T-helper 17 cell (primary cell): ENCODE measurements at places on chromosomes 2 and 18. TPM values are rescaled to one million over a fixed set of nuclear protein-coding genes. Genes with fewer than 3 reads are reported as not detected.

FHOD3 gene
- not detected for total RNA-seq

DNA sequence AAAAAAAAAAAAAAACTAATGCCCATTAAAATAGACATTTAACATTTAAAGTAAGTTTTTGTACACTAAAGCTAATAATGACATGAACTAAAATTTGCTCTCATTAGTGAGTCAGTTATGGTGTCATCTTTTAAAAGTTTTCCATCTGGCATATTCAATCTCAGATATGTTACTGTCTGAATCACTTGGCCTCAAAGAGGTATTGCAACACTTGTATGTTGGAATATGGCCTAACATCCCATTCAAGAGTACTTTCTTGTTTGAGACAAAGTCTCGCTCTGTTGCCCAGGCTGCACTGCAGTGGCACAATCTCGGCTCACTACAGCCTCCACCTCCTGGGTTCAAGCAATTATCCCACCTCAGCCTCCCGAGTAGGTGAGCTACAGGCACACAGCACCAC is 169.7 kb downstream of the TMEM163 start:
- DNase-seq, result no peak

LCT gene
- 0.10 TPM for total RNA-seq

ADAM23 gene
- 29.6 TPM for total RNA-seq

GRCh38 chr2:35978218-35978617 is 377.4 kb upstream of the CRIM1 start:
- no peak for DNase-seq

ONECUT2 gene
- total RNA-seq, result not detected

DNA sequence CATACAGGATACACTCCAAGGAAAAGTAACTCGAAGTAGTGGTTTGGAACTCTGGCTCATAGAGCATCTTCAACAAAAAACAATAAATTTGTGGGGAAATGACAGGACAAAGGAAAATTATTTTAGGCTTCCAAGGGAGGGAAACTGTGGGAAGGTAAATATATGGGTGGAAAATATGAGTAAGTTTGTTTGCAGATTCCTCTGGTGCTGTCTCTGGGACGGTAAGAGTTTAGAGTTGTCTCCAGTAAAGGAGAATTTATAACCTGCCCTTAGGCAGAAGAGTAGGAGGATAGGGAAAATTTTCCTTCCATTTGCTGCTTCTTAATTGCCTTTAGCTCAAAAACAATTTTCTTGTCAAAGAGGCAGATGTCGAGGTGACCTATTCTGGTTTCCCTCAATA is 19.3 kb downstream of the HNMT start:
- DNase-seq, result no peak

DNA sequence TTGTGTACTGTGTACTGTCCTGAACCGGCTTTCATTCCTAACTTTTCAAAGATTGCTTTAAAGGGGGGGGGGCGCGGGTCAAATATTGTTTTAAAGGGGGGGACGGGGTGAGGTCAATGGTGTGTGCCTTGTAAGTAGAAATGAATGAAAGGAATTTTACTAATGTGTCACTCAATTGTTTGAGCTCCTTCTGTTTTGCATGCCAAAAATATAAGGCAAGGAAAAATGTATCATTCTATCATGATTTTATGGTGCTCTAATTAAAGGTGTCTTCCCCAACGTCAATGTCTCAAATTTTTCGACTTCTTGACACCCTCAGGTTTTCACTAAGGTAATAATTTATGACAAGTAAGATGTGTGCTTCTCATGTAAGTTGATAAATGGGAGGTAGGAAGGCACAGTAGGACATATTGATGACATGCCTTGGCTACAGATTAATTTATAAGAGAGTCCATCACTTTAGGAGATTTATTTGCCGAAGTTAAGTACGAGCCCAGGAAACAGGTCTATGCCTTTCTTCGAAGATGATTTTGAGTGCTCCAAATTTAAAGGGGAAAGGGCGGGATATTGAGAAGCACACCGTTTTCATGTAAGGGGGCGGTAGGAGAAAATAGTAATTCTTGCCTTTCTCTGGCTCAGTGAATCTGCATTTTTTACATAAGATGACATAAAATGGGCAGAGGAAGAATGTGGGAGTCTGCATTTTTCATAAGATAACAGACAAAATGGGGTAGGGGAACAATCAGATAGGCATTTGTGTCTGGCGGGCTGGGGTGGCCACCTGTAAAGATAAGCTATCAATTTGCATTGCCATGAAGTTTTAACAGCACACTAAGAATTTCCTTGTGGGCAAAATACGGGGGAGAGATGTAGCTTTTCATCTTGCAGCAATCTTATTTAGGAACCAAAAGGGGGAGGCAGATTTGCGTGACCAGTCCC is 1.2 kb upstream of the TRAPPC8 start:
- DNase-seq, result no peak

DNER gene
- total RNA-seq, result not detected

- DNase-seq, result no peak
Measured at GRCh38 chr2:136225950-136226835, 108.2 kb upstream of the CXCR4 start.

GRCh38 chr2:237075749-237076599 is 9.7 kb upstream of the COPS8 start:
- no peak for DNase-seq

FER1L5 gene
- total RNA-seq, result not detected

- DNase-seq, result no peak
Measured at GRCh38 chr18:22684268-22684667, 248.9 kb upstream of the RBBP8 start.

GRCh38 chr2:227592694-227593387 is 5.9 kb upstream of the SCYGR2 start:
- DNase-seq, result no peak

DNA sequence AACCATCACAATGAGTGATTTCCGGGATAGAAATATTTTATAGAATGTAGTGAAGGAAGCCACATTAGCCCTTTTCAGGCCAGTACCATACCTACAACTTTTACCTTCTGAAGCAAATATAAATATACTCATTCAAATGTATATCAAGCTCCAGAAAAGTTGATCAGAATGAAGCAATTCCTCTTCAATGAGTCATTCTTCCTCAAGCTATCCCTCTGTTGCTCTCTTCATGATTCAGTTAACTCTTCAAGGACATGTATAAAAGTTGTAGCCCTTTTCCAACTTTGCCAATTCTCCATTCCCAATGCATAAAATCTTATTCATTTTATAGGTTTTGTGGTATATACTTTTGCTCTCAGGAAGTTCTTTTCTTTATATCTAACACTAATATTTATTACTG is 242.1 kb upstream of the RGPD4 start:
- no peak for DNase-seq

GRCh38 chr2:239152916-239153305 is 247.9 kb downstream of the HDAC4 start:
- DNase-seq, result peak; percentile 3

GRCh38 chr2:126719833-126720351 is 63.9 kb downstream of the GYPC start:
- DNase-seq, result no peak

GRCh38 chr2:20225294-20226151 is 593 bp upstream of the SDC1 start:
- no peak for DNase-seq

GRCh38 chr2:191895195-191895594 is 48.3 kb upstream of the CAVIN2 start:
- no peak for DNase-seq

DNA sequence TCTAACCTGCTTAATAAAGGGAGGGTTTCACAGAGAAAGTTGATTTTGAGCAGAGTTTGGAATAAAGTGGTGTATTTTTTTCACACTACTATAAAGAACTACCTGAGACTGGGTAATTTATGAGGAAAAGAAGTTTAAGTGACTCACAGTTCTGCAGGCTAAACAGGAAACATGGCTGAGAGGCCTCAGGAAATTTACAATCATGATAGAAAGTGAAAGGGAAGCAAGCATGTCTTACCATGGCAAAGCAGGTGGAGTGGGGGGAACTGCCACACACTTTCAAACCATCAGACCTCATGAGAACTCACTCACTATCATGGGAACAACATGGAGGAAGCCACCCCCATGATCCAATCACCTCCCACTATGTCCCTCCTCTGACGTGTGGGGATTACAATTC is 546.7 kb downstream of the EPHA4 start:
- DNase-seq, result no peak

DNA sequence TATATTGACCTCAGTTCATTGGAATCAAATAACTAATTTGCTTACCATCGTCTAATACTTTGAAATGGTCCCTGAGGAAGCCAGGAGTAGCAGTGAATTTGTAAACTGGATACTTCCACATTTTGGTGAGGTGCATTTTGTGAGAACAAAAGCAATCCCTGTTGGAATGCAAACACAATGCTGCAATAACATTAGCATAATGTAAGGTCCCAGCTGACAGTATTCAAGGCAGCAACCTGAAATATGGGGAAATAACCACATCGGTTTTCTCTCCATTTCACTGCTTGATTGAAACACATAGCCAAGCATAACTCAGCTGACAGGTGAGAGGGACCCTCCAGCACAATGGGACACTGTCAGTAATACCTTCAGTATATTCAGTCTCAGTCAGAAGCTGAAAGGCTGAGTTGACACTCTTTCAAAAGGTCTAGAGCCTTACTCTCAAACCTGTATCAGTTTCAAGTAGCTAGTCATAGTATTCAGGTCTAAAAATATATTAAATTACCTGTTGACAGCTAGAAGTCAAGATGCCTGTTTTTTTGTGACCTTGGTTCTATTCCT is 1311.9 kb upstream of the NRXN1 start:
- no peak for DNase-seq

DNA sequence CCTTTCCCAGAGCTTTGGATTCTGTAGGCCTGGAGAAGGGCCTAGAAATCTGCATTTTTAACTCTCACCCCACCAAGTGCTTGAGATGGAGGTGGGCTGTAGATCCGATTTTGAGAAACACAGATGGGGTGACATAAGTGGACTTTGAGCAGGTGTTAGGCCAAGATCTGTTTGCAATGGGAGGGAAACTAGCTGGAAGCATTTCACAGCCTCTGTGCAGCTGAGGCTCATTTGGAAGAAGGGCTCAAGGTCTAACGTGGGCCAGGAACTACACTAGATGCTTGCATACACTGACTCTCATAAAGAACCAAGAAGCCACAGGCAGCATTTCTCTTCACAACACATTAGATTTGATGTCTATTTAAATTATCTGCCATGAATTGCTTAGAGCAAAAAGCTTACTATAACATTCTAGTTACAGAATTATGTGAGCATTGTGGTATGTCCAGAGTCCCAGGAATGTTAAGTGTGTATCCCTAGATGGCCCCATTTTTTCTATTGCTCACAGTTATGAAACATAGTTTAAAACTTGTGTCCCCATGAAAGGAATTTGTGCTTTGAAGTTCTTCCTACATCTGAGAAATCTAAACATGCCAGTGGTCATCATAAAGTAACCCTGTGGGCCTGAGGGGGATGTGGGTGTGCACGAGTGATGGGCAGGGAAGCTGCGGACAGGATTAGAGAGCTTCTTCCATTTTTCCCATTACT is 77.2 kb downstream of the CD28 start:
- no peak for DNase-seq

CIAO1 gene
- total RNA-seq, result 61.5 TPM

- no peak for DNase-seq
Measured at GRCh38 chr18:48837676-48838075, 113.1 kb downstream of the SMAD7 start.

DNA sequence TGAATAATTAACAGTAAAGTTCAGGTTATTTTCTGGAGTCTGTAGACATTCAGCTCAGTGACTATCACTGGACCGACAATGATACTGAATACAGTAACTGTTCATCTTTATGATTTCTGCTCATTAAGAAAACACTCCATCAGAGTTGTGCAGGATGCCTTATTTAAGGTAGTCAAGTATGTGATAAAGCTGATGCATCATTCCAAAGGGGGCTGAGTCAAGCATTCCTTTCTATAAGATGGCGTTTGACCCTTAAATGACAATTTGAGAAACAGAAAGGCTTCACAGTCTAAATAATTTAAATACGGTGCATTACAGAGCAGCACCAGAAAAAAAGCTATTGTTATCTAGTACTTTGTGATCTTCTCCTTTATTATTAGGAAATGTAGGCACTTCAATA is 131.1 kb downstream of the CDH2 start:
- no peak for DNase-seq

DNA sequence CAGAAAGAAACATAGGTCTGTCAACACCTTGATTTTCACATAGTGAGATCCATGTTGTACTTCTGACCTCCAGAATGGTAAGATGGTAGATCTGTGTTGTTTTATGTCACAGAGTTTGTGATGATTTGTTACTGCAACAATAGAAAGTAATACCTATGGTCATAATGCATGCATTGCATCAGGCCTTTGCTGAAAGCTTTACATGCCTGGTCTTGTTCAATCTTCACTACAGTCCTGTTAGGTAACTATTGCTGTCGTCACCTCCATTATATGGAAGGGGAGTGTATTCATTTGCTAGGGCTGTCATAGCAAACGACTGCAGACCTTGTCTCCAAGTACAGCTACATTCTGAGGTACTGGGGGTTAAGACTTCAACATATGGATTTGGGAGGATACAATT is 243.5 kb downstream of the ANAPC1 start:
- no peak for DNase-seq

GRCh38 chr2:25697559-25698341 is 24.4 kb upstream of the DTNB start:
- DNase-seq, result no peak

GRCh38 chr2:131058920-131059319 is 34.3 kb downstream of the FAM168B start:
- DNase-seq, result no peak

GRCh38 chr2:162591403-162592083 is 247.0 kb downstream of the KCNH7 start:
- no peak for DNase-seq

AGXT gene
- not detected for total RNA-seq

TMEM163 gene
- total RNA-seq, result 1.3 TPM

DNA sequence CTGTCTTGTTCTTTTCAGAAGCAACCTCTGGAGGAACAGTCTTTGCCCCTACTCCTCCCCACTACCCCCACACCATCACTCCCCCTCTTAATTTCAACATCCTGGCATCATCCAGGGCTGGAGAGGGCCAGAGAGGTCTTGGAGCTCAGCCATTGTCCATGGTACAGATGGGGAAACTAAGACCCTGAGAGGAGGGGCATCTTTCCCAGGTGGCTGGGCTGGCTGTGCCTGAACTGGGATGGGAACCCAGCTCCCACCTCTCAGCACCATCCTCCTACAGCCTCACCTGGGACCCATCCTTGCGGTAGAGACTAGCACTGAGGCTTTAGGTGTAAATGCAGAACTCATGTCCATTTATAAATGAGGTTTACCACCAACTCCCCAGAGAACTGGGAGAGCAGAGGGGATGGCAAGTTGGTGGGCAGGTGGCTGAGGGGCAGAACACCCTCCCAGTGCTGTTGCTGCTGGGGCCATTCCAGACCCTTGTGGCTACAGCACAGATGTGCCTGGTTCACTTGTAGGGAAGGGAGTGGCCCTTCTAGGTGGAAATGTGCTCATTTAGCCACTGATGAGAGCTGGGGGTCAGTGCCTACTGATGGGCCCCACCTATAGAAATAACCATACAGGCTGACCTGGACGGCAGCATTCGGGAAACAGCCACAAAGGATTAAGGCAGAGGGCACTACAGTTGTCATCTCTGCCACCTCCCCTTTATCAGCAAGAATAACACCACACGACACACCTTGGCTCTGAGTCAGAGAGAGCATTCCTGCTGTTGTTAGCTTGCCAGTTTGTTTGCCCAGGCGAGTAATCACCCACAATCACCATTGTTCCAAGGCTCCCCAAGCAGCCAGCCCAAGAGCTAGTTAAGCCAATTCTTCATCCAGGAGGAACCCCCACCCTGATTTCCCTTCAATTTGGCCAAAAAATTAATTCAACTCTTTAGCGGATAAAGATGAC is 2.1 kb downstream of the MLPH start:
- no peak for DNase-seq

- no peak for DNase-seq
Measured at GRCh38 chr2:201220102-201220570, 37.2 kb downstream of the CASP10 start.

ANAPC1 gene
- total RNA-seq, result 50.6 TPM

- no peak for DNase-seq
Measured at GRCh38 chr2:180655393-180655792, 325.0 kb upstream of the UBE2E3 start.
